Ureter (tissue), 1 donor: ENCODE measurements at places on chromosomes 2 and 18.

GRCh38 chr2:76450024-76450475 is 739.3 kb upstream of the GCFC2 start:
- DNase-seq, result no peak

- DNase-seq, result no peak
Observed at GRCh38 chr2:177268187-177268871, 3.8 kb upstream of the NFE2L2 start.

DNA sequence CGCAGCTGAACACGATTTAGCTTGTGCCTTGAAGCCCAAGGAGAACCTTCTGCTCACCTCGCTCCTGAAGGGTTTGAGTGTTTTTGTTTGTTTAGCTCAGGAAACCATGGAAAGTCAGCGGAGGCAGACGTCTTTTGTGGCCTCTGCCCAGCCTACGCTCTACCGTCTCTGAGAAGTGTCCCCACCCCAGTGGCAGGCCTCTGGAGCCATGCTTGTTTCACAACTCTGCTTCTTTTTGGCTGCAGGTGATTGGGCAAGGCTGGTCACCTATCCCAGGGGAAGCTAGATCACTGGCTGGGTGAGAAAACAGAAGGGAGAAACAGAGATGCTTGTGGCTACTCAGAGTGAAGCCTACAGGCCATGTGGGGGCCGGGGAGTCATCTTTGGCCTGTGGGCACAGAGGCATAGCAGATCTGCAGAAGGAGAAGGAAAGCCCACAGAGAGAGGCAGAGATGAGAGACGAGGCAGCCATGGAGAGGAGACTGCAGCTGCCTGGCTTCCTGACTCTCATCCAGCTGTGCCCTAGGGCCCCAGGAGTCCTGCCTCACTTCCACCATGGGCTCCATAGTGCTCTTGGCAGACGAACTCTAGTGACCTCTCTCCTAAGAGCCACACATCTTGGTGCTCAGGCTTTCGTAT is 50.1 kb downstream of the CIB4 start:
- peak; percentile 33 for DNase-seq

DNA sequence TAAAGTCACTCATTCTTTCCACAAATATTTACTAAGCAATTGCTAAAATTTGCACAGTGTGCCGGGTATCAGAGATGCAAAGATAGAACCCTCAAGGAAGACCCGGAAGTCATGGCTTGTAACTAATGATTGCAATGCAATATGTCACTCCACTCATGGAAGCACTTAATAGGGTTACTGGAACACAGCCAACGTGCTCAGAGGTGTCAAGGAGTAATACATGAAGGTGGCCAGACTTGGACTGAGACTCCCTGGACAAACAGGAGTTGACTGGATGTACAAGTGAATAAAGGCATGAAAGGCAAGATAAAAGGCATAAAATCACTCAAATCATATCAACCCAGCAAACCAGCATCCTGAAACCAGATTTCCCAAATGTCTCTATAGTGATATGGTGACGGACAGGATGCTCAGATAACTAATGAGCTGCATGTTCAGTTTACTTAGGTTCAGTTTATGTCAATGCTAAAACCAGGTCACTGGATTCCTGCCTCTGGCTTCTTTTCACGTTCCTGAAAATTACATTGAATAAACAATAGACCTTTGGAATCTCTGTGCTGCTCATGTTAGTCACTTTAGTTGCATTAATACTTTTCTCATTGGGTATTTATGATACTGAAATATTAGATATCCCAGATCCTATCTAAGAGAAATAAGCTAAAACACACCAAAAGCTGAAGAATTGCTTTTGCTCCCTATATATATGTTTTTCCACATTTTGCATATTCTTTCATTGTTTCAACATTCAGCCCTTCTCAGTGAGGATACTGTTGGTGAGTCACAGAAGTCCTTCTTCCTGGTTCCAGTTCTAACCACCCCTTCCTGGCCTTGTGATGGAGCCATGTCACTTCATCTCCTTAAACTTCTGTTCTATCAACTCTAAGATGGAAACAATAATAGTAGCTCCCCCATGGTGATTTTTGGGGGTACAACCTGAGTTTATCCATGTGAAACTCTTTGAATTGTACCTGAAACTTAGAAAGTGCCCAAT is 688.9 kb upstream of the ID2 start:
- no peak for DNase-seq

DNA sequence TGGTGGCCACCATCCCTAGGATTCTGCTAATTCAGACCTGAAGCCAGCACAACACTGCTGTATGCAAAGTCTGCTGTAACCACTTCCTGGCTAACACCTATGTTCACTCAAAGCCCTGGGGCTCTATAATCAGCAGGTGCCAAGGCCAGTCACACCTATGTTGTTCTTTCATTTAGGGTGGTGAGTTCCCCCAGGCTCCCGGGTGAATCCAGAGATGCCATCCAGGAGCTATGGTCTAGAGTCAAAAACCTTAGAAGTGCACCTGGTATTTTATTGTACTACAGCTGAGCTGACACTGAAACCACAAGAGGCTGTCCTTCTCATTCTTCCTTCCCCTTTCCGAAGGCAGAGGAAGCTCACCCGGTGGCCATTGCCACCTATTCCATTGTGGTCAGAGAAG is 46.2 kb upstream of the CCDC141 start:
- no peak for DNase-seq

DNA sequence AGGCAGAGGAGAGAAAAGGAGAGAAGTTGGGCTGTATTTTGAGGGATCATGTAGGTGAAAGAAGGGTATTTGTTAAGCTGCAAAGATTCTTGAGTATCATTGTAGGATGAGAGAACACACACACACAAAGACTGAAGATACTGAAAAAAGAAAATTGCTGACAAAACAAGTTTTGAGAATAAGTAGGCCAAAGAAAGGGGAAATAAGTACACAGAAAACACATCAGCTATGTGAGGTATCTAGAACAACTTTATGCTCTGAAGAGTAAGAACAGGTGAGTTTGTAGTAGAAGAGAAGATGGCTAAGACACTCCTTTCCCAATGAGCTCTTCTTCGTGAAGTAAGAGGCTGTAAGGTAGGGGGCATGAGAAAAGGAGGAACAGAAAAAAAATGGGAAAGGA is 28.2 kb downstream of the METTL8 start:
- no peak for DNase-seq

DNA sequence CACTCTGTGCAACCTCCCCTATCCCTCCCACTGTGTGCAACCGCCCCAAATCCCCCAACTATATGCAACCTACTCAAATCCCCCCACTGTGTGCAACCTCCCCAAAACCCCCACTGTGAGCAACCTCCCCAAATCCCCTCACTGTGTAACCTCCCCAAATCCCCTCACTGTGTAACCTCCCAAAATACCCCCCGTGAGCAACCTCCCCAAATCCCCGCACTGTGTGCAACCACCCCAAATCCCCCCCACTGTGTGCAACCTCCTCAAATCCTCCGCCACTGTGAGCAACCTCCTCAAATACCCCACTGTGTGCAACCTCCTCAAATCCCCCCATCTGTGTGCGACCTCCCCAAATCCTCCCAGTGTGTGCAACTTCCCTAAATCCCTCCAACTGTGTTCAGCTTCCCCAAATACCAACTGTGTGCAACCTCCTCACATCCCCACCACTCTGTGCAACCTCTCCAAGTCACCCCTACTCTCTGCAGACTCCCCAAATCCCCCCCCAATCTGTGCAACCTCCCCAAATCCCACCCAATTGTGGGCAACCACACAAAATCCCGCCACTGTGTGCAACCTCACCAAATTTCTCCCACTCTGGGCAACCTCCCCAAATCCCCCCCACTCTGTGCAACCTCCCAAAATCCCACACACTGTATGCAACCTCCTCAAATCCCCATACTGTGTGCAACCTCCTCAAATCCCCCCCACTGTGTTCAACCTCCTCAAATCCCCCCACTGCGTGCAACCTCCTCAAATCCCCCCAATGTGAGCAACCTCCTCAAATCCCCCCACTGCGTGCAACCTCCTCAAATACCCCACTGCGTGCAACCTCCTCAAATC is 114.1 kb downstream of the TPO start:
- no peak for DNase-seq

DNA sequence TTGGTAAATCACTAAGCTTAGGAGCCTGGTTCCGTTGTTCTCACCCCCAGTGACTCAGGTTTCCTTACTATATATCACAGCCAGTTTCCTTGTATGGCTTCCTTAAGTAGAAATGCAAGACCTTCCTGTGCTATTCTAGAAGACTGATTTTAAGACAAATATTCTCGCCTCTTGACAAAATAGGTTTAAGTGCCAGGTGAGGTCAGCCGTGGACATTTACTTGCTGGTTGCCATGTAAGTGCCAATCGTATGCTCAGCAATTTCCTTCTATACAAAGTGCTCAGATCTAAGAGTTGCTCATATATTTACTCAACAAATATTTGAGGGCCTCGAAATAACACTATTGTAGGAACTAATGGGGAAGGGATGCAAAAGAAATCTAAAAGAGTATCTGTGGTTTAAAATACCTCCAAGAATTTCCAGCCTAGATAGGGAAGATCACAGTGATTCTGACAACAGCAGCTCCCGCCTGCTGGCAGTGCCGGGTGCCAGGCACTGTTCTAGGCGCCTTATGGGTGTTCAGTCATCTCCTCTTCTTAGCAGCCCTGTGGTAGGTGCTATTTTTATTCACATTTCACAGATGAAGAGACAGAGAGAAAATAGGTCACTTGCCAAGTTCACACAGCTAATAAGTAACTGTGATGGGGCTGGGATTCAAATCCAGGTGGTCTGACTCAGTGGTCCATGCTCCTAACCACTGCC is 95.3 kb upstream of the B3GNT7 start:
- DNase-seq, result no peak

GRCh38 chr2:201235860-201236811 is 24.2 kb upstream of the CASP8 start:
- DNase-seq, result peak; percentile 70

DNA sequence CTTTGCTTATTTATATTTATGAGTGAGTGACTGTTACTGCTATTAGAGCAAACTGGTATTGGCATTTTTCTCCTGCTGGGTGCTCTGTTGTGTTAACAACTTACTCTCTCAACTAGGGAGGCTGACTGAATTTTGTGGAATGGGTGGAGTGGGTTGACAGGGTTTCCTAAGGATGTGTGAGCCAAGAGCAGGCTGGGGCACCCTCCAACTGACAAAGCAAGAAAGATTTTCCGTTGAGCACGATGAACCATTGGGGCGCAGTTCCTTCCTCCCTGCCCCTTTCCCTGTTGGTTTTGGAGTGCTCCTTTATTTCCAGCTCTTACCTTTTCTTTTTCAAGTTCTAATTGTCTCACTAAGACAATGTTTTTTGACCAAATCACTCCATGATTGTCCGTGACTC is 20.3 kb downstream of the SEH1L start:
- DNase-seq, result no peak

- DNase-seq, result no peak
Observed at GRCh38 chr18:13441736-13442135, 223.2 kb downstream of the LDLRAD4 start.

DNA sequence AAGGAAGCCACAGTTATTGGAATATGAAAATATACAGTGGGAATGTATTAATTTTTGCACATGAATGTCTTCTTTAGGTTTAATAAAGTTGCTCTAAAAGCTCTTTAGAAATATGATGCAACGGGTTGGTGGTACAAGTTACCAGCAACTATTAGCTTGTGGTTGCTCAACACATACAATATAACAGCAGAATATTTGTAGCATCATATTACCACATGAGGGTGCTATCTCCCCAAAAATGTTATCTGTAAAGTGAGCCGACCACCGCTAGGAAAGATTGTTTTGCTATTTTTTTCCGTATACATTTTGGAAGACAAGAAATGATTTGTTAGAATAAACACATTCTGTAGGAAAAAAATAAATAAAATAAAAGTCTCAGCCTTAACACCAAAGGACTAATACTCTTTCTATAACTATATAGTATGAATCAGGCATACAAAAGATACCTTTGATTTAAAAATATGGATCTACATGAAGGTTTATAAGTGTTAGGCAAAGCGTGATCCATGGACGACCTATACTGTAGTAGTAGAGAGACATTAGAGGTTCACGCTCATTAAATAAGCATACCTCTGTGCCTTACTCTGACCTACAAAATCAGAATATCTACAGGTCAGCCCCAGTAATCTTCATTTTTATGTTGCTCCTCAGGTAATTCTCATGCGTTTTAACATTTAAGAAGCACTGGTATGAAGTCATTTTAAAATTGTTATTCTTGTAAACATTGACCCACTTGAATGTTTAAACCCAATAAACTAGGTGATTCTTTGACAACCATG is 1110.6 kb upstream of the ACVR2A start:
- no peak for DNase-seq

DNA sequence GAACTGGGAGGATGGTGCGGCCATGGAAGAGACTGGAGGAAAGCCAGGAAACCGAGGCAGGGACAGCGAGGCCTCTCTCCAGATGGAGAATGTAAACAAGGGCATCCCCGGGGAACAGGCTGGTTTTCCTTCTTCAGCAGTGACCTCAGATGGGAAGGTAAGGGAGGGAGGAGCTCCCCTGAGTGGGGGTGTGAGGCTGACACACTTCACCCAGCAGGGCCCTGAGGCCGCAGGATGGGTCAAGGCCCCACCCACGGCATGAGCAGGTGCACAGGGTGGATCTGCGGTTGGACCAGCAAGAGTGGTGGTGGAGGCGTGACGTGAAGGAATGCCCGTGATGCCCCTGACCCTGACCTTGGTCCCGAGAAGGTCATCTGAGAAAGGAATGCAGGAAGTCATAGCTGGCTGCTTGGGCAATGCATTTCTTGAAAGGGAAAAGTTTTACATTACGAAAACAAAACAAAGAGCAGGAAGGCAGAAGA is 48.1 kb downstream of the ADCY3 start:
- no peak for DNase-seq

DNA sequence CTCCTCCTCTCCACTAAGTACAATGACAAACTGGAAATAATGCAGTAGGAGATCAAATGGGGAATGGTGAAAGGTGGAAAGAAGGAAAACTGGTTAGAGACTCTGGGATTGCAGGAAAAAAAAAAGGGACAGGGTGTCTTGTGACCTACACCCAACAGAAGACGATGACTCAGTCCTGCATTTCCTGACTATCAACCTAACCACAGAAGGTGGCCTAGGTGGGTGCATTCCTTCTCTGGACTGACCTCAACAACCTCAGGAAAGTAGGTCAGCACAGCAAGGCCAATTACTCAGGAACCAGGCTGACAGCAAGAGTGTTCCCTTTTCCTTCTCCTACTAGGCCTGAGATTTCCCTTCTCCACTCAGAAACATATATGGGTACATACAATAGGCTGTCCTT is 1386.4 kb upstream of the ZEB2 start:
- no peak for DNase-seq

- no peak for DNase-seq
Observed at GRCh38 chr2:30262716-30263309, 31.5 kb downstream of the LBH start.

DNA sequence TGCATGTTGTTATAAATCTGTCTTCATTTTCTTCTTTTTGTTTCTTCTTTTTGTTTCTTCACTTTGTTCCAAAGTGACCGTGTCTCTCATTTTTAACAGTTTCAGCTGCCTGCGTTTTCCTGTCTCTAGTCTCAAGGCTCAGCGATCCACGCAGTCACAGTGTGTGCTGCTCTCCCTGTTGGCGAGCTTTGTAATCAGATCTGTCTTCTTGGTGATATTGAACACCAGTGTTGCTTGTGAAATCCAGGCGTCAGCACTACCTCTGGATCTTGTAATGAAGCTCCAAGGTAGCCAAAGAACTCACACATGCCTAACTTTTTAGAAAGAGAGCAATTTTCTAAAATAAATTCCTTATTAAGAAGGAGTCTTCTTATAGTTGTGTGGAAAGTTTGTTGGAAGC is 13.2 kb downstream of the SNTG2 start:
- DNase-seq, result no peak
